ENCODE measurements at places on chromosomes 12 and 14.
A peak's percentile ranks its signal among the peaks of the same experiment; 100 is the strongest.

GRCh38 chr12:55842681-55843429 lies at the start of gene MMP19:
Gene MMP19 (minus strand): TSS chr12:55842936. CDS start chr12:55842830, 106 bp downstream.
- no peak for DNase-seq

GRCh38 chr14:68950111-68950510 lies 29.0 kb downstream of the ACTN1 start:
- DNase-seq, result no peak

GRCh38 chr14:65357113-65357512 lies 55.4 kb upstream of the FUT8 start:
- DNase-seq, result no peak

- DNase-seq, result no peak
These were observed 92.6 kb upstream of the SFSWAP start for GRCh38 chr12:131618303-131618658.

DNA sequence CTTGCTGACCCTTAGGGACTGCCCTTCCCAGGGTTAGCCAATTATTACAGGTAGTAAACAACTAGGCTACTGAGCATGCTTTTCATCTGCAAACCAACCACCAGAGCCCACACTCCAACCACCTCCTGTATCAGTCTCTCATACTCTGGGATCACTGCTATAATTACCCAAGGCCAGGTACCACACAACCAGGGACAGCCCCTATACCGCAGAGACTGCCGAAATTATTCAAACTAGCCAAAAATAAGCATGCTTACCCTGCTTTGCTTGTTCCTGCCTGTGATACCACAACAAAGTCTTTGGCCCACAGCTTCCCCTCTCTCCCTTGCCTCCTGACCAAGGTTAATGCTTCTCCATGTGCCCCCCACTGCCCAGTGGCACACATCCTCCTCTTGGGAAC lies 197.6 kb upstream of the SRRM4 start:
- no peak for DNase-seq

DNA sequence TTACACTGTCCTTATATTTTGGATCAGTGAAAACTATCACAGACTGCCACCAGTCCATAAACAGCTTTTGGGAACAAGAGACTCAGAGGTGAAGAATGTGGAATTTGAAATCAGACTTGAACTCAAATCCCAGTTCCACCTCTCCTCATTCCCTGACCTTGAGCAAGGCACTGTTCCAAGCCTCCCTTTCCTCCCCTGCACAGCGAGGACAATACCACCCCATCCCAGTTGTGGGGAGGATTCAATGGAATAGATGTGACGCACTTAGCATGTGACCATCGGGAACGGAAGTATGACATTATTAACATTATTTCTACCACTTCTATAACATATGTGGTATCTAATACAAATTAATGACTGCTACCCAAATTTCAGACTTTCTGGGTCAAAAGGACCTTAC lies 63.5 kb downstream of the DPF3 start:
- DNase-seq, result no peak

GRCh38 chr12:32255588-32255987 lies 143.8 kb upstream of the FGD4 start:
- no peak for DNase-seq

- DNase-seq, result peak; percentile 22
These were observed 163.6 kb upstream of the DYRK2 start for GRCh38 chr12:67484791-67485480.

DNA sequence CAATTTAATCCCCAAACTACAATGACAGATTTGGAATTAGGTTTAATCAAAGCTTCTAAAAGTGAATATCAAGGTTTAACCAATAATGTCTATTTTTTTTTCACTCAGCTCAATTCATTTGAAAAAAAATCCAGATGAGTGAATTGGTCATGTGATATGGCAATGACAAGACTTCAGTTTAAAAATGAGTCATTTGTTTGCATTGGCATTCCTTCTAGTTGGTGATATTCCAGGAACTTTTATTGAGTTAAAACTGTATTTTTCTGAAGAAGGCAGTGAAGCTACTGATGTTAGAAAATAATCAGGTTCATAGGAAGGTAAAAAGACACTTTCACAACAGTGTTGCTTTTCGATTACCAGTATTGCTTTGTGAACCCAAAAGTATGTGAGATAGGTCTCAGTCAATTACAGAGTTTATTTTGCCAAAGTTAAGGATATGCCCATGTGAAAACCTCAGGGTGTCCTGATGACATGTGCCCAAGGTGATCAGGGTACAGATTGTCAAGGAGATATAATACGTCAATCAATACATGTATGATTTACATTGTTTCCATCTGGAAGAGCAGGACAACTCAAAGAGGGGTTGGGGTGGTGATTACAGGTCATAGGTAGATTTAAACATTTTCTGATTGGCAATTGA lies 1214.9 kb downstream of the GALC start:
- DNase-seq, result no peak

DNA sequence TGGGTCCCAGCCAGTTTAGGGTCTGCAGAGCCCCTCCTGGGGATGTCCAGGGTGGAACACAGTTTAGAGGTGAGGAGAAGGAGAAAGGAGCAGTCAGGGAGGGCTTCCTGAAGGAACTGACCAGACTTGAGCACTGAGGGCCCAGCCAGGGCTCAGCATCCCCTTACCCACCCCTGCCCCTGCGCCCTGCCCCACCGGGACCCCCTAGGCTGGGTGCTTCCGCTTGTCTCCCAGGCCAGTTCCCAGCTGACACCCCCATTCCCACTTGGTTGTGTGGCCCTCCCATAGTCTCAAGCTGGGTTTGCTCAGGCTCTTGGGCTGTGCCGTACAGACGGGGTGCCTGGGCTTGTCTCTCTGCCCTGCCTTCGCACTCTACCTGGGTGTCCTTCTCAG lies 26.3 kb upstream of the KIF26A start:
- no peak for DNase-seq

DNA sequence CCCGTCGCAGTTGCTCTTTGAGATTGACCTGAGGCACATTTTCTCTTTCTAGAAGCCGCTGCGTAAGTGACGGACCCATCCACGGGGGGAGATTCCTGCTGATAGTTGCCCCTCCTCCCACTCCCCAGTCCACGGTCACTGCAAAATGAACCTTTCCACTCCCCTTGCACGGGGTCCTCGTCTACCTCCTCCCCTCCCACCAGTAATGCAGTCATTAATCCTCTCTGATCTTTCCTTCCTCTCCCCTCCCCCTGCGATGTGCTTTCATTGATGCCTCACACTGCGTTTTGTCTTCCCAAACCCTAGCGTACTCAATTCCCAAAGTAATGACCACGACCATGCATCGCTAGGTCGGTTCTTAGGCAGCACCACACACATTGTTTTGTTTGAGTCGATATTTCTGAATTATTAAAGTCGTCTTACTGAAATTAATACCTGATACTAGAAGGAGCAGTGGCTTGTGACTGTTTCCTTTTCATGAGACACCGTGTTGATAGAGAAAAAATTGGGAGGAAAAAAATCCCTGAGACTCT lies 857 bp downstream of the ETNK1 start:
- DNase-seq, result peak; percentile 46

GRCh38 chr14:99892406-99892805 lies 99.2 kb downstream of the EML1 start:
- DNase-seq, result no peak

Data from CD4-positive, alpha-beta T cell treated with Interleukin-21 for 1 hour (primary cell).